ENCODE measurements at places on chromosomes 16 and 17.
A peak's percentile ranks its signal among the peaks of the same experiment; 100 is the strongest.

DNA sequence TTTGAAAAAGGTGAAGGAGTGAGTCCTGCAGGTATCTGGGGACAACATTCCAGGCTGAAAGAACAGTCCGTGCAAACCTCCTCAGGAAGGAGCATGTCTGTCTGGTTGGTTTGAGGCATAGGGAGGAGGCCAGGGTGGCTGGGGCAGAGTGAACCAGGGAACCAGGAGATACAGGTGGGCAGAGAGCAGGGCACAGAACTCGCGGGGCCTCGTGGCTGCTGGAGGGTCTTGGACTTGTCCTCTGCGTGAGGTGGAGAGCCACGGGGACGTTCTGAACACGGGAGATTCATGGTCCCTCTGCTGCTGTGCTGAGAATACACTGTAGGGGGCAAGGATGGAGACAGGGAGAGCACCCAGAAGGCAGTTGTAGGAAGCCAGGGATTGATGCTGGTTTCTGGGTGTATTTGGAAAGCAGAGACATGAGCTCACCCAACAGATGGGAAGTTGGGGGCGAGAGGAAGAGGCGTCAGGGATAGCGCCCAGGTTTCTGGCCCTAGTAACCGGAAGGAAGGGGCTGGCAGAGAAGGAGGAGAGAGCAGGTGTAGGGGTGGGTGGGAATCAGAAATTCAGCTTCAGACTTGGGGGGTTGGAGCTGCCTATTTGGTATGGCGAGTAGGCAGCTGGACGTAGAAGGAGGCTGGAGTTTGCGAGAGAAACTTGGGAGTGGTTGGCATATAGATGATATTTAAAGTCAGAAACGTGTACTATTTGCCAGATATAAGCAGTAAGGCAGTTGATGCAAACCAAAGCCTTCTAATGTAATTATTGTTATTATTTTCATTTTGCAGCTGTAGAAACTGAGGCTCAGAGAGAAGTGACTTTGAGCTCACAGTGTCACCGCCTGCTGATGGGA, at the start of gene CCL17:
TSS of gene CCL17 (plus strand) at position 803 of the 853 bp plus-strand sequence. CDS start 9,166 bp downstream, outside the sequence.
- no peak for DNase-seq

- no peak for DNase-seq
Measured at GRCh38 chr17:5785338-5785737, 201.0 kb upstream of the NLRP1 start.

DNA sequence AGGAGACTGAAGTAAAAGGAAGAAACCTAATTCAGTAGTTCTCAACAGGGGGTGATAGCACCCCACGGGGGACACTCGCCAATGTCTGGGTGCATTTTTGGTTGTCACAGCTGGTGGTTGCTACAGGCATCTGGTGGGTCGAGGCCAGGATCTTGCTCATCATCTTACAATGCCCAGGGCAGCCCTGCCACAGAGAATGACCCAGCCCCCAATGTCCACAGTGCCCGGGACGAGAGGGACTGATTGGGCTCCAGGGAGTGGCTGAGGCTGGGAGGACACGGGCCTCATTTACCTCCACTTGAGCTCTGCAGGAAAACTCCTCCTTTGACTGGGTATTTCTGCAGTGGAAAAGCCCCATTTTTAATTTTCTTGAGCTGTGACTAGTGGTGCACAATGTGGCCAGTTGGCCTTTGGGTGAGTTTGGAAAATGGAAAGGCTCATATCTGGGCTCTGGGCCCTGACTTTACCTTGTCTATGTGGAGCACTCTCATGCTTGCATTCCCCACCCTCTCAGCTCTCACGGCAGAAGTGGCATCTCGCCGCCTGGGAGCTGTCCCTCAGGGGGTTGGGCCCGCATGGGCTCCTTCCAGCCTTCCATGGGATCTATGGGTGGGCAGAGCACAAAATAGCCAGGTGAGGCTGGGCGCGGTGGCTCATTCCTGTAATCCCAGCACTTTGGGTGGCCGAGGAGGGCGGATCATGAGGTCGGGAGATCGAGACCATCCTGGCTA, 37.7 kb upstream of the IRF8 start:
- no peak for DNase-seq

DNA sequence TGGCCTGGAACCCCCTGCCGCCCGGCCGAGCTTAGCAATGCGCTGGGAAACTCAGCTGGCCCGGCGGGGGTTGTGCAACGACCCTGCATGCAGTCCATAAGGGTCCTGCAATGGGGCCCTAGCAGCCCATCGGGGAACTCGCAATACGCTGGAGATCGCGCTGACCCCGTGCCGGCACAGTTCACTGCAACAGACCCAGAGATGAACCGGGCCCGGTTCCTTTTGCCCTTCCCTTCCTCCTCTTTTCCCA, 375 bp downstream of the SLC25A11 start:
- DNase-seq = no peak

- DNase-seq = peak; percentile 3
Measured at GRCh38 chr16:81798311-81799137, 19.4 kb downstream of the PLCG2 start.

DNA sequence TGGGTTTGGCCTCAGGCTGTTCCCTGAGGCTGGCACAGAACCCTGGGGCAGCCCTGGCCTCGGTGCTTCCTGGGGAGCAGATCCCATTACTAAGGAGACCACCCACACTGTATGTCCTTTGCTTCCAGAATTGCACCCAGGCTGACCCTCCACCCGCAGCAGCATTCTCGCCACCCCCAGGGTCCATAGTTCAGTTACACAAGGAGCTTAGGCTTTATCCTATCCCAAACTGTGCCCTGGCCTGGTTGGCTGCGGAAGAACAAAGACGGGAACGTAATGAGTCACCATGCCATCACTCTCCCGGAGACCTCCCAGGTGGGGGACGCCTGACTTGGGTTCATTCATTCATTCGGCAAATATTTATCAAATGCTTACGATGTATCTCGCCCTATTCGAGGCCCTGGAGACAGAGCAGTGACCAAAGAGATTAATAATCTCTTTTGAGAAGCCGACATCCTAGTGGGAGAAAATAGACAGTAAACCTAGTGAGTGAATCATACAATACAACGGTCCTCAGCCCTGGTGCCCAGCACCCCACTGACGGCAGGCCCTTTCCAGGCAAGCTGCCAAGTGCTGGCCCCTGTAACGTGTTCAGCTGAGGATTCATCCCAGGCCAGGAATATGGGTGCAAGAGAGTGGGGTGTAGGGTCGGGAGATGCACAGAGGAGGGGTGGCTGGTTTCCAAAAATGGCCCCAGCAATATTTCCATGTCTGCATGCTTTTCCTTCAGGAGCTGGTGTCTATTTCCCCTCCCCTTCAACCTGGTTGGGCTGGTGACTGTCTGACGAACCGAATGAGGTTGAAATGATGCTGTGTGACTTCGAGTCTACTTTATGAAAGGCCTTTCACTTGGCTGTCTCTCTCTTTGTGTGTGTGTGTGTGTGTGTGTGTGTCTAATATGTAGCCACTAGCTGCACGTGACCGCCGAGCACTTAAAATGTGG, 134.2 kb downstream of the MGAT5B start:
- no peak for DNase-seq

DNA sequence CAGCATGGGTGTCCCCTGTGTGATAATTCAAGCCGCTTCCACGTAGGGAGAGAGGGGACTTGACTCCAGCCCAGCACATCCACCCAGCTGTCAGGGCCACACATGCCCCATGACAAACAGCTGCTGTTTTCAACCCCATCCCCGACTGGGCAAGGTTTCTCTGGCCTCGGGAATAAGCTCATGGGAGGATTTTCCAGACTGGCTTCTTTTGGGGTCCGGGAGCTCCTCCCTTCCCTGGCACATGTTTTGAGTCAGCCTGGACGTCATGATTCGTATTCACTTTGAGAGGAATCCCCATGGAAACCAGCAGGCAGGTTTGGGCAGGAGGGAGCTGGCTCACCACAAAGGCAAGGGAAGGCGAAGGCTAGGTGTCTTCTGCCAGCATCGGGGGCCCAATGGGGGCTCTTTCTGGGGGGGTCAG, 156.4 kb downstream of the CMIP start:
- DNase-seq = no peak

- DNase-seq = no peak
Measured at GRCh38 chr16:31351246-31351941, 3.6 kb upstream of the ITGAX start.

GRCh38 chr17:17348872-17349723, 45.9 kb downstream of the NT5M start:
- DNase-seq = no peak

GRCh38 chr17:60395508-60396065, 3.7 kb upstream of the USP32 start:
- no peak for DNase-seq

DNA sequence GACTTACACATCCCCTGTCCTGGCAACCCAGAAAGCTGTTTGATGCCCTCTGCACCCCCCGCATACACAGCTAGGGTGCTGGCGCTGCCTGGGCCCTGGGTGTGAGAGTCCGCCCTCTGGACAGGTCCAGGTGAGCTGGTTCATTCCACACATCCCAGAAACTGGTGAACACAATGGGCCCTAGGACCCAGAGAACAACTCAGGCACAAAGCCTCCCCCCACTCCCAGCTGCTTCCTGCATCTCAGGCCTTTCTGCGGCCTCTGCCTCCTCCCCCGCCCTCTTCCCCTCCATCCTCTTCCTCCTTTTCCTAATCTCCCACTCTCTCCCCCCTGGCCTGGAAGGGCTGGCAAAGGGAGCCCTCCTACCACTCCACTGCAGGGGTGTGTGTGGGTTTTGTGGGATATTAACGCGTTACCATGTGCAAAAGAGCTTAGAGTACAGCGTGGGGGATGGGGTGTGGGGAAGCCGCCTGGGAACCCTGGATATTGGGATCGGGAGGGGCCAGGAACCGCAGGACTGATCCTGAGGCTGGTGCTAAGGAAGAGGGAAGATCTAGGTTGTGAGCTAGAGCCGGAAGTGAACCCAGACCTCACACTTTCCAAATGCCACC, 1.6 kb upstream of the PPP1R9B start:
- no peak for DNase-seq

GRCh38 chr17:17156511-17156910, 49.6 kb downstream of the PLD6 start:
- DNase-seq = no peak

DNA sequence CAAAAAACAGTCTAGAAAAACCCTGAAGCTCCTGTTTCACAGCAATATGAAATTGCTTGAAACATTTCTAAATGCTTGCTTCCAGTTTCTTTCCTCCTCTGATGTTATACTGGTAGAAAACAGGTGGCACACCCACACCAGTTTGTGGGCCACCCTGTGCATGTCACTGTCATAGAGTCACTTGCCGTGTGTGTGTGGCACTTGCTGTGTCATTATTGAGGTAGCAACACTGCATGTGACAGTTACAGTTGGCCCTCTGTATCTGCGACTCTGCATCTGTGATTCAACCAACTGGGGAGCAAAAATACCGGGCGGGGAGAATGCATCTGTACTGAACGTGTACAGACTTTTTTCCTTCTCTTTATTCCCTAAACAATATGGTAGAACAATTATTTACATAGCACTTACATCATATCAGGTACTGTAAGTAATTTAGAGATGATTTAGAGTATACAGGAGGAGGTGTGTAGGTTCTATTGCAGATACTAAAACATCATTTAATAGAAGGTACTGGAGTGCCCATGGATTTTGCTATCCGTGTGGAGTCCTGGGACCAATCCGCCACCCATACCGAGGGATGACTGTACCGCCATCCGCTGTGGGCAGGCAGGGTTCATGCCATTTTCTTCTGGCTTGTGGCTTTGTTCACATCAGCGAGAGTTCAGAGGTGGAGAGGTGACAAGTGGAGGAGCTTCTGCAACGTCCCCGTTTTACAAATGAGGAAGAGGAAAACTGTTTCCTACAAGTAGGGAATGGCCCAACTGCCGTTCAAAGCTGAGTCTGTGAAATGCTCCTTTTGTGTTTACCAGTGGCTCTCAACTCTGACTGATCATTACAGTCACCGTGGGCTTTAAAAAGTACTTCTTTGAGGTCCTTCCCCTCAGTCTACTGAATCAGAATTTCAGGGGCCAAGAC, 373.7 kb downstream of the SNX29 start:
- DNase-seq = no peak

- DNase-seq = no peak
Measured at GRCh38 chr16:14365200-14365851, 264.7 kb downstream of the PARN start.

DNA sequence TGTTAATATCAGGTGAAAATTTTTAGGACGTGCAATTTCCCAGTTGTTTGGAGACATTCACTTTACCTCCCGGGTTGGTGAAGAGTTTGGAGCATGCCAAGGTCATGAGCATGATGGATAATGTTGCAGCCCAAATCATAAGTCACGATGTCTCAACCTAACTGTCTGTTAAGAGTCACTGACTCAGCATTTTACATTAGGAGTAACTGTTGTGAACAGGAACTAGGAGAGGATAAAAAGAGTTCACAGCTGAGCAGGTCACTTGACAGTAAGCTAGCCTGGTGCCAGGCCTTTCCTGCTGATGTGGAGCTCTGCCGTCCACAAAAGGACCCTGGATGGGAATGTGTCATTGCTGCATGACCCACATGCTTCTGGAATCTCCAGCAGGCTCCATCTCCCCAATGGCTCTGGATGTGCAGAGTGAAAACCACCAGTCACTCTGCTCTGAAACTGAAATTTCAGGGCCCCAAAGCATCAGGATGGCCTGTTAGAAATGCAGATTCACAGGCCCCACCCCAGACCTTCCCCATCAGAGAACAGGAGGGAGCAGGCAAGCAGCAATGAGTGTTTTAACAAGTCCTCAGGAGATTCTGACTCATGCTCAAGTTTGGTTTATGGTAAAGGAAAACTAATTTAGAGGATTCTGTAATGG, 371.6 kb upstream of the MAF start:
- DNase-seq = no peak

- DNase-seq = no peak
Measured at GRCh38 chr17:49443862-49444261, 29.2 kb upstream of the PHB1 start.

- DNase-seq = no peak
Measured at GRCh38 chr17:49456183-49456965, 38.7 kb upstream of the NGFR start.

DNA sequence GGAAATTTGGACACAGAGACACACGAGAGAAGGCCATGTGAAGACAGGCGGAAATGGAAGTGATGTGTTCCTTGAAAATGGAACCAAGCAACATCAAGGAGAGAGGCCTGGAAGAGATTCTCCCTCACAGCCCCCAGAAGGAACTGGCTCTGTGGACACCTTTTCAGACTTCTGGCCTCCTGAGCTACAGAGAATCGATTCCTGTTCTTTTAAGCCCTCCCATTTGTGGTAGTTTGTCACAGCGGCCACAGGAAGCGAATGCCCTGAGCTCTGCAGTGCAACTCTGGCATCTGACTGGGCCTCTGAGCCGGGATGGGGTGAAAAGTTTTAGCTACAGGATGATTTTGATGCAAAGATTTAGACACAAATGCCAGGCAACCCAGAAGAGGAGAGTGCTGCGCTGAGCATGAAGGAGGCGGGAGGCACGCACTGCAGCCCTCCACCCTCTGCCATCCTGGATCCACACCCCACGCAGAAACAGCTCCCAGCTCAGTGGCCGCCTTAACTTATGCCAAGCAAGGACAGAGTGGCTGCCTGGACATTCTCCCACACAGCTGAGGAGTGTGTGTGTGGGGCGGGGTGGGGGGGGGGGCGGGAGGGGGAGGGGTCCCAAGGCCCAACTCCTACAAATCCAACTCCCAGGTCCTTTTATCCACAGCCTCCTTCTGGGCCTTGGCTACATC, 2.2 kb downstream of the TIMP2 start:
- DNase-seq = no peak

- no peak for DNase-seq
Measured at GRCh38 chr16:15484662-15485061, 50.3 kb downstream of the BMERB1 start.

- DNase-seq = no peak
Measured at GRCh38 chr16:87196231-87196630, 121.0 kb downstream of the C16orf95 start.

GRCh38 chr17:62064791-62065563, at the start of gene MED13:
Gene MED13 (minus strand): TSS chr17:62065278. CDS start chr17:62065205, 73 bp downstream.
- DNase-seq = peak; percentile 20

- no peak for DNase-seq
Measured at GRCh38 chr17:46770818-46771560, 47.5 kb downstream of the WNT3 start.

All from stimulated activated CD4-positive, alpha-beta T cell treated with anti-CD3 and anti-CD28 coated beads, Interleukin-15, amount 100 ng/mL, for 48 hours (primary cell).